ENCODE measurements at places on chromosomes 5 and 9.

- no peak for DNase-seq
Observed at GRCh38 chr5:150510460-150511263, 2.7 kb downstream of the NDST1 start.

- no peak for DNase-seq
Observed at GRCh38 chr9:72271613-72272478, 93.2 kb downstream of the ZFAND5 start.

DNA sequence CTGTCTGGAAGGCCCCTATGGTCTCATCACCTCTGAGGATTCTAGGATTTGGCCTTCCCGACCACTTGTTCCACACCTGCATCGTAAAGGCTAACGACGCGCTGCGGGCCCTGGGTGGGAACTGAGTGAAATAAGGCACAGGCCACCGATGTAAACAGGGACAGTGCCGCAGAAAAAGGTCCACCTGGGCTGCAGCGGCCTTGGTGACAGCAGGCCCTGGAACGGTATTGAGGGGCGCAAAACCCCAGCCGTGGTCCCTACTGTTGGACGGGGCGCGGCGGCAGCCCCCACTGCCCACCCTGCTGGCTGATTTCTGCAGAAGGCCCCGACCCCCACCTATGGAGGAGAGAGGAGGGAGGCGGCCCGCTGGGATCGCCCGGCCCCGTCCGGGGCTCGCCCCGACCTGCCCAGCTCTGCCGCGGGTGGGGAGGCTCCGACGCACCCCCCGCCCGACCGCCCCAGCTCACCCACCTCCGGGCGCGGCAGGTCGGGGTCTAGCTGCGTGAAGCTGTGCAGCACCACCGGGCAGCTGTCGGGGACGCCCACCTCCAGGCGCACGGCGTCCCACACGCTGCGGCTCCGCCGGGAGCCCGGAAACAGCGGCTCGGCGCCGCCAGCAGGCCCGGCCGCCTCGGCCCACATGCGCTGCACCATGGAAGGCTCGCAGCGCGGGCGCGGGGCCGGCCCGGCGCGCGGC, 391 bp downstream of the RALGDS start:
- DNase-seq = no peak

DNA sequence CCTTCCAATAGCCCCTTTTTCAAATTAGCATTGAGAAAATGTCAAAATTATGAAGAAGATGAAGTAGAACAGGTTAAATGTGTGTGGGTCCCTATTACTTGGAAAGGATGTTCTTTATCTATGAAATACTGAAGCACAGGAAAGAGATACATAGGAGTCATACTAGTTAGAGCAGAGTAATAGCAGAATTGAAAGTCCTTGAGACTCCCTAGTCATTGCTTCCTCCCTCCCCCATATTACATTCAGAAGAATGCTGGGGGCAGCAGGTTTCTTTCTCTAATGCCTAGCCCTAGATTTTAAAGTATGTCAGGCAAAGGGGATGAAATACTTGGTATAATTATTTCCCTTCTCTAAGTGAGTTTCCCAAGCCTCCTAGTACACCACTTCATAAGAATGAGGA, 4.4 kb downstream of the ZCCHC9 start:
- DNase-seq = no peak

DNA sequence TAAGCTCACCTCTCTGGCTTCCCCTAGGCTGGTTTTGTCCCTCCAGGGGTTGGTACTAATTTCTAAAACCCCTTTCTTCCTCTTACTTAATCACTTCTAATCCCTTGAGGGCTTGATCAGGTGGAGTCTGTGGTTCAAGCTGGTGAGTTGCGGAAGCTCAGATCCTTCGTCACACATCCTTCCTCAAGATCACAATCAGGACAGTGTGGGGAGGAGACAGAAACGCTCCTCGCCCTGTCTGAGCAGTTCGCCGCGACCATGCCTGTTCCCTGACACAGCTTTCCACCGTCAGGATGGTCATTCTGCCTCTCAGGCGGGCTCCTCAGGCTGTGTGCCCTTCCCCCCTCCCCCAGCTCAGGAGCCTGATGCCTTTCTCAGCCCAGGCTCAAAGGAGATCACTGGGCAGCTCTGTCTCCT, 24.3 kb downstream of the CPLX2 start:
- no peak for DNase-seq

- DNase-seq = no peak
Observed at GRCh38 chr9:120869726-120870125, 7.3 kb downstream of the PHF19 start.

- DNase-seq = no peak
Observed at GRCh38 chr5:150658121-150658520, 2.9 kb upstream of the MYOZ3 start.

GRCh38 chr5:17763301-17763700, 129.0 kb downstream of the TAF11L14 start:
- no peak for DNase-seq

- DNase-seq = no peak
Observed at GRCh38 chr9:119050281-119050680, 319.0 kb downstream of the BRINP1 start.

DNA sequence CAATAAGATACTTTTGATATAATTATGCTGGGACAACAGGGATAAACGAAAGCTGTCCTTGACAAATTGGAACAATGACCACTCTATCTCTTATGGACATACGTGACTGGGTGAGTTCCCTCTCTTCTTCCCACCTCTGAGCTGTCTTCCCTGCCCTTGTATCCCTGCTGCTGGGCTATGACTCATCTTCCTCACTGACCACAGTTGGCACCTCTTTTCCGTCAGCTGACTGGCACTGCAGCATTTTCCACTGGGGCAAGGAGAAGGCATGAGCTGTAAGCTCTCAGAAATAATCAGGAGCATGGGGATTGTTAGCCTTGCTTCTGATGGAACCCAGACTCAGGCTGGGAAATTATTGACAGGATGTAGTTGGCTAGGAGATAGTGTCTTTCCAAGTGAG, 48.7 kb downstream of the PCSK1 start:
- no peak for DNase-seq

- no peak for DNase-seq
Observed at GRCh38 chr9:130286072-130286770, 20.7 kb downstream of the HMCN2 start.

- no peak for DNase-seq
Observed at GRCh38 chr5:150399524-150400211, 13.0 kb downstream of the CD74 start.

DNA sequence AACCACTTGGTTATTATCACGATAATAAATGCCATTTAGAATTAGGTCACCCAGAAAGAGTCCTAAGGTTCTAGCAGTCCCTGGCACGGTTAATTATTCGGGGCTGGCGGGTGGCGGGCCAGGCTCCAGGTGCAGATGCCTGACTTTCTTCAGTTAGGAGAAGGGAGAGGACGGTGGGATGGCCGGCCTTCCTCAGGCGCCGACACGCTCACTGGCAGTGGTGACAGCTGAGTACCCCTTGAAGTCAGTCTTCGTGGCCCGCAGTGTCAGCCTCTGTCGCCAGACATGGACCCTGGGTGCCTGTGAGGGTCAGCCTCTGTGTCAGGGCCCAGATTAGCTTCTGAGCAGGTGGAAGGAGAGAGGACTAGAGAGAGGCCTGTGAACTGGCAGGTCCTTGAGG, 21.1 kb upstream of the EXOC3 start:
- DNase-seq = no peak

GRCh38 chr5:24693609-24694008, 48.8 kb upstream of the CDH10 start:
- DNase-seq = no peak

- DNase-seq = no peak
Observed at GRCh38 chr9:80794197-80794596, 895.1 kb downstream of the TLE1 start.
